NCI-H1436 (cell line): ENCODE measurements at places on chromosomes 13 and 19.
A peak's percentile ranks its signal among the peaks of the same experiment; 100 is the strongest.

GRCh38 chr19:49929121-49929610 is at the start of the genes ATF5 and NUP62:
Gene ATF5, plus strand, starts transcription at chr19:49929205. Its CDS starts 1,646 bp downstream, at chr19:49930851.
Gene NUP62, minus strand, starts transcription at chr19:49929504. Its CDS starts 19,697 bp downstream, at chr19:49909807.
- DNase-seq, result peak; percentile 92

GRCh38 chr13:24220086-24220703 is 59.7 kb downstream of the SPATA13 start:
- peak; percentile 20 for DNase-seq

DNA sequence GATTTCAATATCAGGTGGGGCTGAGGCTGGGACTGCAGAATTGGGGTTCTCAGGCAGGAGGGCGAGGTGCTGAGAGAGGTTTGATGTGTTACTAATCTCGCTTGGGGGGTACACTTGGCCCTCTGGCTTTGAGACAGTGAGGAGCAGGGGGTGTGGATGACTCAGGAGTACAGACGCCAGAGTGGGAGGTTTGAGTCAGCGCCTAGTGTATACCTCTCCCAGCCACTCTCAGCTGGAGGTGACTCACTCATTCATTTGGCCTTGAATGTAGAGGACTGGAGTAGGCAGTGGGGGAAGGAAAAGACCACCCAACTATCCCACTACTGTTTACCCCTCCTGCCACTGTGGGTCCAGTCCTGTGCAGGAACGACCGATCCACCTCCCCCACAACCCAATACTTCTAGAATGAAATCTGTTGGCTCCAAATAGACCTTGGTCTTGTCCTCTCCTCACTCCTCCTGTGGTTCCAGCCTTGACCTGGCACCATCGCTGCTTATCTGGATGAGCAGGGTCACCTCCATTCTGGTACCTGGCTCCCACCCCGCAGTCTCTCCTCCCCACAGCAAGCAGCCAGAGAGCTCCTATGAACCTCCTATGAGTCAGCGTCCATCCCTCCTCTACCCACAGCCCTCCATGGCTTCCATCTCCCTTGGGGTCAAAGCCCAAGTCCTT is 20.1 kb upstream of the ZNRF4 start:
- no peak for DNase-seq

- no peak for DNase-seq
These were observed 12.2 kb downstream of the GJA3 start for GRCh38 chr13:20148501-20149183.

DNA sequence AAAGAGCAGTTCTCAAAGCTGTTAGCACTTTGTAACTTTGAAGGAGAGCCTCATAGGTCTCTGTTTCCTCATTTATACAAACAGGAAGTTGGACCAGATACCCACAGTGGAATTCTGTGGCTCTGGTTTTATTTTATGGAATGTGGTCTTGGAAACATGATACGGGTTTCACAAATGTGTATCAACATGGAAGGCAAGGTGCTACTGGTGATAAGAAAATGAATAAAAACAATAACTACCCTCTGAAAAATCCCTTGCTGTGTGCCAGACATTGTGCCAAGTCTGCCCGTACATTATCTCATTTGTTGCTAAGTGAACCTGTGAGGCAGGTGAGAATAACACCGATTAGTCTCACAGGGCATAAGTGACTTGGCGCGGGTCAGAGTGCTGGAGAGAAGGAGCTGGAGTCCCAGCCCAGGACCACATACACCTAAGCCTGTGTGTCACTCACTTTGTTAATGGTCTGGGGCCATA is 45.0 kb upstream of the RNF113B start:
- no peak for DNase-seq

DNA sequence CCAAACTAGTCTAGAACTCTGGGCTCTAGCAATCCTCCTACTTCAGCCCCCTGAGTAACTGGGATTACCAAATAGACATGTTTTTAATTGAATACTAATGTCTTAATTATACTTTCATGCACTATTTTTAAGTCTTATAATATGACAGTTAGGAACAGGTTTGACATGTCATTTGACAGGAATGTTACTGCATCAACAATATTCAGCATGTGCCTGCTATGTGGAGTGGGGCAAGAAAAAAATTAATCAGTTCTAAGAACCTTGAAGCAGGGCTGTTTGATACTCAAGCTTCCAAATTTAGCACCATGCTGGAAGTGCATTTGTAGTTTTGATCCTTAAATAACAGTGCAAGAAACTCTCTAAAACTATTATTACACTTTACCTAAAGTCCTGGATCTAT is 265.3 kb downstream of the MZT1 start:
- no peak for DNase-seq

DNA sequence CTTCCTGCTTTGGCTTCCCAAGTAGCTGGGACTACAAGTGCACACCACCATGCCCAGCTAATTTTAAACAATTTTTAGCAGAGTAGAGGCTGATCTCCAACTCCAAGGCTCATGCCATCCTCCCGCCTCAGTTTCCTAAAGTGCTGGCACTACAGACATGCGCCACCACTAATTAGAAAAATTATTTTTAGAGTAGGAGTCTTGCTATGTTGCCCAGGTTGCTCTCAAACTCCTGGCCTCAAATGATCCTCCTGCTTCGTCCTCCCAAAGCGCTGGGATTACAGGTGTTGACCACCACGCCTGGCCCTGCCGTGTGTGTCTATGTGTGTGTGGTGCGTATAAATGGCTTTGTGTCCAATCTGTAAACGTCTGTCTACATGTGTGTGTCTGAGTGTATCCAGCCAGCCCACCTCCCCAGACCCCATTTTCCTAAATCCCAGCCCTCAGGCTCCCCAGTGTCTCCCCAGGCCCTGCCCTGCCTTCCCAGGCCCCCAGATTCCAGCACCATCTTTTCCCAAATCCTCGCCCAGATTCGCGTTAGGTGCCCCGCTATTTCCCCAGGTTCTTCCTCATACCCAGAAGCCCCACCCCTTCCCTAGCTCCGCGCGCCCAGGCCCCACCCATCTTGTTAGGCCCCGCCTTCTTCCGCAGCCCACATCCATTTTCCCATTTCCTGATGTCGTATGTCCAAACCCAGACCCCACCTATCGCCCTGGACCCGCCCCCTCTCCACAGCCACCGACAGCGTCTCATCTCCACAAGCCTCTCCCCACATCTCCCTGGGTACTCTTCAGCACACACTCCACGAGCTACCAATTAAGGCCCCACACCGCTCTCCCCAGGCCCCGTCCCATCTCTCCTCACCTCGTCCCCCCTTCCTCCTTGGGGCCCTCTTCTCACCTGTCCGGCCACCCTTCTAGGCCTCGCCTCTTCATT is 24.9 kb downstream of the SLC8A2 start:
- DNase-seq, result peak; percentile 56

- peak; percentile 98 for DNase-seq
These were observed 31.9 kb upstream of the FEM1A start for GRCh38 chr19:4759388-4760284.

GRCh38 chr13:75896271-75896670 is 260.1 kb downstream of the LMO7 start:
- no peak for DNase-seq

- DNase-seq, result no peak
These were observed 47.5 kb downstream of the GAS6 start for GRCh38 chr13:113816254-113816929.

DNA sequence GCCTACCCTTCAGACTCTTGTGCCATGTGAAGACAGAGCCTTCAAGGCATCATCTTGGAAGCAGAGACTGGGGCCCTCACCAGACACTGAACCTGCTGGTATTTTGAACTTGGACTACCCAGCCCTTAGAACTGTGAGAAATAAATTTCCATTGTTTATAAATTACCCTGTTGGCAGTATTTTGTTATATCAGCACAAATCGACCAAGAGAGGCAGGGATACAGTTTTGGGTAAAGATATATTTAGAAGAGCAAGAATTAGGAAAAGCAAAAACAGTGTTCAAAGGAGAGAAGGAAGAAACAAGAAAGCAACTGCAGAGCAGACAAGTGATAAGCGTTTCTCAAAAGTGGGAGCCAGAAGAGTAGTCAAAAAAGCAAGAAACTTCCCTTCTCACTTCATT is 600.8 kb downstream of the DCT start:
- DNase-seq, result no peak

DNA sequence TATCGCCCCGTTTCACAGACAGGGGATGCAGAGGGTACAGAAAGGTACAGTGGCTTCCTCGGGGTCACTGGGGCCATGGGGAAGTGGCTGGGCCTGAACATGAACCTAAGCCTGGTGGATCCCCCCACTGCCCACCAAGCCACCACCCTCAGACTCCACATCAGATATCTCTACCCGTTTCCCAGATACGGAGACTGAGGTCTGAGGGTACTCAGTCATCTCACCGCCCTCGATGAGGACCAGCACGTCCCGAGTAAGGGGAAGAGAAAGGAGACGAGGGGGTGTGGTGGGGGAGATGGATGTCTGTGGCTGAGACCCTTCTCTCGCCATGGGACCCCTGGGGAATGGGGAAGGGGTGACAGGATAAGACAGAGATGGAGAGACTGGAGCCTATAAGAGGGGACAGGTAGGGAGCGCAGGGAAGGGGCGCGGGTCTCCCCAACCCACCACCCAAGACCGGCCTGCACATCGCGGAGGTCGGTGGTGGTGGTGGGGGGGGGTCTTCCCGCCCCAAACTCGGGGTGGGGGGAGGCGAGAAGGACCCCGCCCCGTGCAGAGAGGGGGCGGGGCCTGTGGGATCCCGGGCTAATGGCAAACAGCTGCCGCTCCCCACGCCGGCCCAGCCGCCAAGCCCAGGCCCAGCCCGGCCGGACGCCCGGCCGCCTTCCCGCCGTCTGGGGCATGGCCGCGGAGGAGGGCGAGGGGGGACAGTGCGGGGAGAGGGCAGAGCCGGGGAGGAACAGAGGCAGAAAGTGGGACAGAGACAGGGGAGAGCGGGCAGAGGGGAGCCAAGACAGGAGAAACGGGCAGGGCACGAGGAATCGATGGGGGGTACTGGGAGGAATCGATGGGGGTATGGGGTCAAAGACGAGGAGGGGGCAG is 698 bp downstream of the KANK2 start:
- DNase-seq, result no peak

DNA sequence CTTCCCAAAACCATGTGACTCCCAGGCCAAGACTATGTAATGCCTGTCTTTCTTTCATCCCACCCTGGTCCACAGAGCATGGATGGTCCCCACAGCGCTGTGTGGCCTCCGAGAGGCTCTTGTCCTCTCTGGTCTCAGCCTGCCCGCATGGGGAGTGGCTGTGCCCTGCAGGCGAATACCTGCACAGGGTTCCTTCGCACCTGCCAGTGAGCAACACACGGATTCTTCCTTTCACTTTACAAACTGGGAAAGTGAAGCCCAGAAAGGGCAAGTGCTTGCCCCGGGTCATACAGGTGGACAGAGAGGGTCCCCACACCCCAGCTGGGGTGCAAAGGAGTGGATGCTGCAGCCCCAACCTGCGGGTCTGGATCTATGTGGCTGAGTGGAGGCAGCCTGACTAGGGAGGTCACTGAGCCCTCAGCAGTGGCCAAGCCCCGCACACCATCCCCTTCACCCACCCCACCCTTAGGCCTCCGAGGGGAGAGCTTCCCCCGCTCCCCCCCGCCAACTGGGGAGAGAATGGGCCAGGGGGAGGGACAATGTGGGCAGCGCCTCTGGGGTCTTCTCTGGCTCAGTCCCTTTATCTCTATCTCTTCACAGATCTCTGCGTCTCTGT is 747 bp upstream of the MARK4 start:
- no peak for DNase-seq

DNA sequence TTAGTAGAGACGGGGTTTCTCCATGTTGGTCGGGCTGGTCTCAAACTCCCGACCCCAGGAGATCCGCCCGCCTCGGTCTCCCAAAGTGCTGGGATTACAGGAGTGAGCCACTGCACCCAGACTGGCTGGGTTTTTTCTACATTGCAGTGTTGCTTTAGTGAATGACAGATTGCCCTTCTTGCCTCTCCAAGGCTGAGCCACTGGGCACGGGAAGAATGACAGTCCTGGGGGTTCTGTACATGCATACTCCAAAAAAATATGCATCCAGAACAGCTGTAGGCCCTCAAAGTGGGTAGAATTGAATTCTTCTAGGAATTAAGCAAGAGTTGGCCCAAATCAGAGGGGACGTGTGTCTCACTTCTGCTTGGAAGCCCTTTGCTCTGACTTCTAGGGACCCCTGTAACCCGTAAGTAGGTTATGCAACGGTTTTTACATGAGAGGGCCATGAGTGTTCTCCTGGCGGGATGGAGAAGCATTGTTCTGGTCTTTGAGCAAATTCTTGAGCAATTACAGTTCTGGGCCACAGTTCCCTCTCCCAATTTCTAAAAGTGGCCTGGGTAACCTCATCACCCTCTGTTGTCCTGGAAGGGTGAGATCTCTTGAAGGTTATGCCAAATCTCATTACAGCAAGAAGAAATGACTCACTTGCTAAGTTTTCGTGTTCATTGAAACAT is 3.6 kb downstream of the ACTN4 start:
- DNase-seq, result no peak

DNA sequence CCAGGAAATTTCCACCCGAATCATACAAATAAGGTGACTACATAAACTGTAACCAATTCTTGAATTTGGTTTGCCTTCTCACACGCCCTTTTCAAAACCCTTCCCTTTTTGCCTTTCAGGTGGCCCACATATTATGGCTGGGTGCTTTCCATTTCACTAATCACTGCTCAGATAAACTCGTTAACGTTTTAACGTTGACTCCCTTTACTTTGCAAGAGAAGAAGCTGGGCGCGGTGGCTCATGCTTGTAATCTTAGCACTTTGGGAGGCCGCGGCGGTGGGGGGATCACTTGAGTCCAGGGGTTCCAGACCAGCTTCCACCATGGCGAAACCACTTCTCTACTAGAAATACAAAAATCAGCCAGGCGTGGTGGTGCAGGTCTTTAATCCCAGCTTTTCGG is 19.8 kb upstream of the ZNF91 start:
- DNase-seq, result no peak

DNA sequence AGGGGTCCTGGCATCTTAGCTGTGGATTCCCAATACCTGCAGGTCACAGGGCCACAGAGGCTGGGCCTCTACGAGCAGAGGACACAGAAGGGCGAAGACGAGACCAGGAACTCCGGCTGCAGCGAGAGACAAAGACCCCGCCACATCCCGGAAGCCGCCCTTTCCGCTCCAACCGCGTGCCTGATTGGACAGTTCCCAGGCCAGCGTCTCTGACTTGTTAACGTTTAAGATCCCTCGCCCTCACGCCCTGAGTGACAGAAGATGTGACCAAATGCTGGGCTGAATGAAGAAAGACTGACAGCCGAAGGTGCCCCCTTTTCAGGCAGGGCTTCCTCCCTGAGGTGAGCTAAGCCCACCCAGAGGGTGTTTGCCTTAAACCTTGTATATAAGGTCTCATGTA is at the start of gene ZNF98:
Gene ZNF98, minus strand, starts transcription at position 136 of the 400 bp plus-strand sequence. Its CDS starts 122 bp downstream, at position 14.
- no peak for DNase-seq

DNA sequence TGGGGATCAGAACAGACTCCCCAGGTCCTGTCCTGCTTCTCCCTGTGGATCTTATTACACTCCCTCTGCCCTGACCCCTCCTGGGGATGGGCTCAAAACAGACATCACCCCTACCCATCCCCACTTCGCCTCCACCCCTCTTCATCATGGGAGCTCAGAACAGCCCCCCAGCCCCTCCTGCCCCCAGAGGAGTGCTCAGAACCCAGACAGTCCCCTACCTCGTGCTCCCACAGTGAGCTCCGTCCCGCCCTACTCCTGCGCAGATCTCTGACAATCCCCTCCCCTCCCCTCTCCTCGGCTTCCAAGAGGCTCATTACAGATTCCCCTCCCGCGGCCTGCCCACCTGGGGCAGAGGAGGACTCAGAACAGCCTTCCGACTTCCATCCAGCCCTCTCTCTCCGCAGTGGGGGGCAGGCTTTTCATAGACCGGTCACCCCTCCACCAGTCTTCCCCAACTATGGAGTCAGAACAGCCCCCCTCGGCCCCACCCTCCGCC is 6.1 kb downstream of the NXNL1 start:
- no peak for DNase-seq

- DNase-seq, result no peak
These were observed 373.8 kb downstream of the DACH1 start for GRCh38 chr13:71493189-71493588.

GRCh38 chr13:114142137-114142550 is 9.7 kb upstream of the RASA3 start:
- DNase-seq, result no peak

- DNase-seq, result no peak
These were observed 46.8 kb downstream of the ARHGEF7 start for GRCh38 chr13:111161601-111162600.
